ENCODE measurements at places on chromosomes 5 and 9.
A peak's percentile ranks its signal among the peaks of the same experiment; 100 is the strongest.

DNA sequence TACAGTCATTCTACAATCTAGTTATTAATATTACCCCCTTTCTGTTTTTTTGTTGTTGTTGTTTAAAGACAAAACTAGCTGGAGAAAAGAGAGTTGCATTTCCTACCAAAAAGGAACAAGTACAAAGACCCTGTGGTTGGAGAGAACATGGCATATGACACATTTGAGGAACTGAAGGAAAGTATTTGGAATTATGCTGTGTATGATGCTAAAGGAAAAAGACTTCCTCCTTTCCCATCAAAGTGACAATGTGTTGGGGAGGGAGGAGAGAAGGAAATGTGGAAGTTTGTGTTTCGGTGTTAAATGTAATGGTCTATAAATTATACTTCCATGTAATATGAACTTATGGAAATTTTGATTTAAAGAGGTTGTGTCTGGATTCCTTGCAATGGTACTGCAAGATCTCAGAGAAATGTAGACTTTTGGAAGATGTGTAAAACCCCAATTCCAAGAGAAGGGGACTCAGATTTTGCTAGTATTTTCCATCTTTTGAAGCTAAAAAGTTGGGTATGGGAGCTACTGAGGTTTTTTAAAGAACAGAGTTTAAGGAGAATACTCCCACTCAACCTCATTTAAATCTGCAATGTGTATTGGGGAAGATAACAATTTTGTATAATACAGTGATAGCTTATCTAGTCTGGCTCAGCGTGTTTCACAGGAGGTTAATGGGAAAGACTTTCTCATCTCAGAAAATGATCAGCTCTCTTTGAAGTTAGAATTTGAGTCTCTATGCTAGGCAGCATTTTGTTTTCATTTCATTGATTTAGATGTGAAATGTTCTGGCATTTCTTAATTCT is 15.4 kb upstream of the TNFSF8 start:
- no peak for DNase-seq

- DNase-seq: no peak
Measured at GRCh38 chr5:124419531-124419930, 326.9 kb downstream of the ZNF608 start.

GRCh38 chr5:34500236-34500847 is 155.8 kb upstream of the RAI14 start:
- no peak for DNase-seq

DNA sequence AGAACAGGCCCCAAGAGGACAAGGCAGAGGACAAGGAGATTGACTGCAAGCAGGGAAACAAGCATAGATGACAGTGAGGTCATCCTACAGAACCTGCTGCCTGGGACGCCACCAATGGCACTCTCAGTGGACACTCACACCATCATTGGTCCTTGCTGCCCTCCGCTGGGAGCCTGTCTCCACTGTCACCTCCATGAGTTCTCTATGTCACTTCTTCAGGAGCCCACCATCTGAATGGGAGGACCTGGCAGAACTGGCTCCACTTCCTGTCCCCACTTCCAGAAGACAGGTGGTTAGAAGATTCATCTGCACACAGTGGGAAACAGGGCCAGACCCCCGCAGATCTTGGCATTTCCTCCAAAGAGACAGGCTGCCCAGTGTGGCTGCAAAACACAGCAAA is 188.9 kb downstream of the HSD17B3 start:
- no peak for DNase-seq

DNA sequence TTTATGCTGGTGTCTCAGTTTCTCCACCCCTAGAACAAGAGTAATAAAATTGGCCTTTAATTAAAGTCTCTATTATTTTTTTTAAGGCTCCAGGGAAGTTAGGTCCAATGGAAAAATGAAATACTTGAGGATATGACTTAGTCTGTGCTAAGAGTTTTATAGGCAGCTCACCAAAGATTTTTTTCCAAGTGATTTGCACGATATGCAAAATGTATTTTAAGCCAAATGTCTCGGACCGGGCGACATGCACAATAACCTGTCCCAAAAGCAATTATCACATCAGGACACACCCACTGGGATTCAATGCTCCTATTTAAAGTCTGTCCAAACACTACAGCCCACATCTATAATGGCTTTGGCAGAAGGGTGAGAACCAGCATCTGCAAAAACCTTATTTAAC is 136.1 kb upstream of the ANKH start:
- no peak for DNase-seq

- DNase-seq: no peak
Measured at GRCh38 chr5:176389135-176390123, 878 bp downstream of the HIGD2A start.

GRCh38 chr5:76499507-76500161 is 96.5 kb downstream of the IQGAP2 start:
- DNase-seq: no peak

GRCh38 chr5:96896806-96897205 is 20.5 kb downstream of the ERAP2 start:
- DNase-seq: no peak

- DNase-seq: peak; percentile 57
Measured at GRCh38 chr9:121902461-121903135, 190.5 kb downstream of the TTLL11 start.

DNA sequence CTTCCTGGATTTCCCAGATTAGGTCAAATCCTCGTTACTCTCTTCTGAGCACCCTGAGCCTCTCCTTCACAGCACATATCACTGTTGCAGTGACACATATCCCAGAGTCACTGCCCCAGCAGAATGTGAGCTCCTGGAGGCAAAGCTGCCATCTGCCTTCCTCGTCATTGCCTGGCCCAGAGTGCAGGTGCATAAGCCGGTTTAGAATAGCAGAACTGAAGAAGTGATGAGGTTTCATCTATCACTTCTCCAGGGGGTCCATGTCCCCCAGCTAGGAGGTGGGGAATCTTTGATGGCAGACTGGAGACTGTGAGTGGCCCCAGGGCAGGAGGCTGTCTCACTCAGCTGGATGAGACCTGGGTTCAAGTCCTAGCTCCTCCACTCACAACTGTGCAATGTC is 25.8 kb downstream of the NIPAL4 start:
- DNase-seq: no peak

DNA sequence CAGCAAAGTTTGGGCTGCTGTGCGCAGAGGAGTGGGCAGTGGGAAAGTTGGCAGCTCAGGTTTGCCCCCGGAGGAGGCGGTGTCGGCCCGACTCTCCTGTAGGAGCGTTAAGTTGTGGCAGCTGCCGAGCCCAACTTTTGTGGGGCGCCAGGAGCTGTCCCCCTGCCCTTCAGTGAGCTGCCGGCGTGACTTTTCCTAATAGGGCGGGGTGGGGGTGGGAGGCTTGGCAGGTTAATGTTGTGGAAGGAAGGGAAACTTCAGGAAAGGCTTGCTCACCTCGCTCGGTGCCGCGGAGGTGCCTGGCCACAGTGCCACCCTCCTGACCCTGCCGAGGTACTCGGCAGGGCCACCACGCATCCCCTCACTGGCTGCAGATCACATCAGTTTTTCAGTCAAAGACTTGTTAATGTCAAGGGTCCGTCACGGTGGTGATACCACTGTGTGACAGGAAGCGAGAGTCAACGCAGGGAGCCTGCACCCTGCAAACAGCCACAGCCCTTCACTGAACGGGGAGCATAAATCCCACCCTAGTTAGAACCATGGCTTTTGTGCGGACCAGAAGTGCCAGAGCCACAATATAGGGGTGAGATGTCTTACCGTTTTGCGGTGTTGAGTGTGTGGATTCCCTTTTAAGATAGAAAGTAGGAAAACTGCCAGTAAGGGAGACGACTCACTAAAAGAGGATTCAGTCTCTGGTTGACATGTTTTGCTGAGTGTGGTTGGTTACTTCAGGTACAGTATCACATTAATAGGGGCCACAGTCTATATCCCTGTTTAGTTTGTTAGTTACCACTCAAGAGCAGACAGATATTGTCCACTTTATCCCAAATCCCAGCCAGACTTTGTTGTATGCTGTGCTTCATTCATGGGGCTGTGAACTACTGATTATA is 796 bp downstream of the LNPEP start:
- peak; percentile 54 for DNase-seq

GRCh38 chr9:126957687-126958053 is 43.1 kb downstream of the RALGPS1 start:
- DNase-seq: no peak

GRCh38 chr5:147169399-147169798 is 65.4 kb upstream of the STK32A start:
- peak; percentile 41 for DNase-seq

- DNase-seq: no peak
Measured at GRCh38 chr5:132661231-132662003, 3.4 kb downstream of the IL13 start.

GRCh38 chr9:91809581-91810285 is 140.3 kb downstream of the ROR2 start:
- no peak for DNase-seq

GRCh38 chr5:133523013-133523658 is 89.2 kb downstream of the FSTL4 start:
- DNase-seq: no peak

DNA sequence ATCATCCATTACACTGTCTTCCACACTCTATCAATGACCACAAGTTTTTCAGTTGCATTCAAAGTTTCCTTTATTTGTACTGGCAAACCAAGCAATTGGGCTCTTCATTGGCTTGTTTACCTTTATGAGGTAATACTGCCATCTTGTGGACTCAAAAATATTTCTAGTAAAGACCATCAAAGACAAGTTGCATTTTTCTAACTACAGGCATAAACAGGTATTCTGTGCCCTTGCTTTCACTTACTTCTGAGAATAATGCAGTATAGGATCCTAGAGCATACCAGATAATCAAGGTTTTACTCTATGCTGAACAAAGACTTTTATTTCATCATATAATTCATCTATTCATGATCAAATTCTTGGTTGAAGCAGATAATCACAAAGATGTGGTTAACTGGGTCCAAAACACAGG is 173.7 kb upstream of the POU5F2 start:
- DNase-seq: no peak

GRCh38 chr5:32276173-32276853 is 36.4 kb downstream of the MTMR12 start:
- no peak for DNase-seq

DNA sequence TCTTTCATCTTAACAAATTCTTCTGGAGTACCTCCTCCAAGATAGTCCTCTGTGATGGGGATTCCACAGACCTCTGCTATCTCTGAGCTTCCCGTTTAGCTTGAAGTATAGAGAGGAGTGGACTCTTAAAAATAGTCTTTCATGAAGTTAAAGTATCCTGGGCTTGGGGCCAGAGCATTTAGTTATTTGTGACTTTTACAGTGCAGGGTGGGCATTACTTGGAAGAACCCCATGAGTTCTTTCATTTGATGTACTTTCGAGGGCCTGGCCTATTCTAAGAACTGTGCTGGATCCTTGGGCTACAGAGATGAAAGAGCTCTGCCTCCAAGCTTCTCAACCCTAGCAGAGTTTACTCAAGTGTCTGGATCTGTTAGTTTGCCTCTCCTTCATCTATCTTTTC is 131.5 kb downstream of the ZSWIM6 start:
- no peak for DNase-seq

DNA sequence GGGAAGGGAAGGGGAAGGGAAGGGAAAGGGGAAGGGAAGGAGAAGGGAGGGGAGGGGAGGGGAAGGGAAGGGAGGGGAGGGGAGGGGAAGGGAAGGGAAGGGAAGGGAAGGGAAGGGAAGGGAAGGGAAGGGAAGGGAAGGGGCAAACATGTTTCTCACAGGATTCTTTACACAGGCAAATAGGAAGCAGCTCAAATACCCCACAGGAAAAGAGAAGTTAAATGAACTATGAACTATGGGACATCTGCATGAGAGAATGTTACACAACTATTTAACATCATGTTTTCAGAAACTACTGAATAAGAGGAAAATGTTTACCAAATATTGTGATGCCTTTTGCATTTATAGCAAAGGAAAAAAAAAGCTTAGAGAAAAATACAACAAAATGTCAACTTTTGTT is 125.4 kb upstream of the SLC30A5 start:
- DNase-seq: no peak

DNA sequence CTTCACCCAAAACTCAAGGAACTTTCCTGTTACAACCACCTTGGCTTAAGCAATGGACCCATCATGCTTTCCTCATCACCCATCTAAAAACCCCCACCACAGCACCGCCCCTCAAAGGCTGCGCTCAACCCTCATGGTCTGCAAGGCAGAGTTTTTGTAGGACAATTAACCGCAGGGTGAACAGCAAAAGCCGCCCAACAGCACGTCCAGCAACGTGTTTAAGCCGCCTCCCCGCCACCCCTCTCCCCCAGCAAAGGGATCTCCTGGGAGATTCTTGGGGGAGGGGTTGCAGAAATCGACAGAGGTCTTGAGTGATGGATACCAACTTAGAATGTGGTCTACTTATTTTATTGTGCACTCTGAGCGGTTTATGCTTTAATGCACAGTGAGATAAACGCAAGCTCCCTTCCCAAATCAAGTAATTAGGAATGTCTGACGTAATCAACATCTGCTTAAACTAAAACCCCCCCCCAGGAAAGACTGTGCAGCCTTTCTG is 1.9 kb downstream of the ROR2 start:
- peak; percentile 77 for DNase-seq

DNA sequence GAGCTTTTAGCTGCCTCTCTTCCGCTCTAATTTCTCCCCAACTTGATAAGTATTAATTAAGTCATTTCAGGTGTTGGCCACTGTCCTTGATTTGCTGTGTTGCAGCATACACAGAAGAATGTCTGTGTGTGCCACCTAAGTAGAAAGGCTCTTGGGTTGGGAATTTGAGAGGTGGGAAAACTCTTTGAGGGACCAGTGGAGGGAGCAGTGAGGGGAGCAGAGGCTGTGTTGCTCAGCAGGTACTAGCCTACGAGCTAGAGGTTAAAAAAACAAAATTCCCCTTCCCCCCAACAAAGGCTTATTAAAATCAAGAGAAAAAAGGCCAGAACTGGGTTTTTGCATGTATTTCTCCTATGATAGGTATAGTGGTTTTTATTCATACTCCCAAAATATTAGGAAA is 20.9 kb downstream of the RPS23 start:
- DNase-seq: no peak

- no peak for DNase-seq
Measured at GRCh38 chr9:134855231-134855899, 25.2 kb upstream of the FCN2 start.

DNA sequence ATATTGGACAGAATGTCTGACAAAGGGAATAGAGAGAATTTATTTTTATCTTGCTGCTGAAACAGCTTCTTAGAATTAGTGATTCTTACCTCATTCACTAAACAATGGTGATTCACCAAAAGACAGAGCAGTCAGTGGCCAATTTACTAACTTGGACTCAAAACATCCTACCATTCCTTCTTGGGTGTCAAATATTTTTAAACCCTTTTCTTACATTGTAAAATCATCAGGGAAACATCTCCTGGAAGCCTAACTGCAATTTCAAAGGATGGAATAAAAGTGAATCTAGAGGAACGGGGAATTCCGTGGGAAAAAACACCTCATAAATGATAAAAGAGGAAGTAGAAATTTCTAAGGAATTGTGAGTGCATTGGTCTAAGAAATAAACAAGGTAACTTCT is 97.7 kb downstream of the LHFPL2 start:
- DNase-seq: no peak

GRCh38 chr5:149433524-149434131 is 54.5 kb upstream of the IL17B start:
- no peak for DNase-seq
